Esophagus muscularis mucosa (tissue), 4 donors: ENCODE measurements at places on chromosomes 13 and 19. TPM values are rescaled to one million over a fixed set of nuclear protein-coding genes. Genes with fewer than 3 reads are reported as not detected.

The CCDC8 gene
- total RNA-seq = 11.6 TPM

The CEACAM5 gene
- total RNA-seq = not detected

The ITPKC gene
- 29.7 TPM for total RNA-seq

The PABPC3 gene
- under 0.01 TPM for total RNA-seq
